ENCODE measurements at places on chromosomes 7 and 10.

GRCh38 chr7:158814637-158815036 is 14.7 kb downstream of the ESYT2 start:
- DNase-seq, result peak; percentile 20

DNA sequence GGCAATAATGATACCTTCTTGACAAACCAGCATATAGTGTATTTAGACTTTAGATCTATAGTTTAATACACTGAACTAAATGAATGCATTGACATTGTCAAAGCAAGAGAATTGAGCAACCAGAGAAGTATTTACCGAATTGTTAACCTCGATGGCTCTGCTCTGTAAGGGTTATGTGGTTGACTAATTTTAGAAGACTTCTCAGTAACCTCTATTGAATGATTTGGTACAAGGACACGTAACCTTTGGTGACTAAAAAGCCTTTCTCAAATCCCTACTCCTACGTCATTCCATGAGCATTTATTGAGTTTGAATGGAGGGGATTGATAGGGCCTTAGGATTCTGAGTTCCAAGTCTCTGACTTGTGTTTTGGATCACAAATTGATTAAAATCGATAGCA is 67.6 kb downstream of the MDFIC start:
- no peak for DNase-seq

GRCh38 chr7:113831556-113831955 is 87.3 kb downstream of the PPP1R3A start:
- no peak for DNase-seq

GRCh38 chr10:34486008-34486407 is 329.1 kb downstream of the PARD3 start:
- no peak for DNase-seq

DNA sequence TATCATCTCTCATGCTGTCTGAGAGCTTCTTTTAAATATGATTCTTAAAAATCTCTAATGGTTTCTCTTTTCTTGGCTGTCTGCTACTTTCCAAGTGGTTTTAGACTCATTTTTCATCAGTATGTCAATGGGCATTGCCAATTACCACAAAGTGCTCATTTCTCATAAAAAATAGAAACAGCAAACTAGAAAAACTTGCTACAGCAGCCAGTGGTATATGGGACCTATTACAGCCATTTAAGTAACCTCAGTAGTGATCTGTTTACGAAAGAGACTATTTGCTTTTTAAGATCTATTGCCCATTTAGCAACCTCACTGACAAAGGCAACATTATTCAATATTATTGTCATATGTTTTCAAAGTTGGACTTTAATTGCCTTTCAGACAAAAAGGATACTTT is 207.1 kb upstream of the RHOBTB1 start:
- DNase-seq, result no peak

DNA sequence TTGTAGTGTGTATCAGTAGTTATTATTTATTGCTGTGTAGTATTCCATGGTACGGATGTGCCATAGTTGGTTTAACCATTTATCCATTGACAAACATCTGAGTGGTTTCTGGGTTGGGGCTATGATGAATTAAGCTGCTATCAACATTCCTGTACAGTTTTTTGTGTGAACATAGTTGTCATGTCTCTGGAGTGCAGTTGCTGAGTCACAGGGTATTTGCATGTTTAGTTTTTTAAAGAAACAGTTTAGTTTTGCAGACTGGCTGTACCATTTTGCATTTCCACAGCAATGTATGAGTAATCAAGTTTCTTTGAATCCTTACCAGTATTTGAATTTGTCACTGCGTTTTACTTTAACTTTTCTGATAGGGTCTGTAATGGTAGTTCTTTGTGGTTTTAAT is 516.7 kb upstream of the CELF2 start:
- DNase-seq, result no peak

DNA sequence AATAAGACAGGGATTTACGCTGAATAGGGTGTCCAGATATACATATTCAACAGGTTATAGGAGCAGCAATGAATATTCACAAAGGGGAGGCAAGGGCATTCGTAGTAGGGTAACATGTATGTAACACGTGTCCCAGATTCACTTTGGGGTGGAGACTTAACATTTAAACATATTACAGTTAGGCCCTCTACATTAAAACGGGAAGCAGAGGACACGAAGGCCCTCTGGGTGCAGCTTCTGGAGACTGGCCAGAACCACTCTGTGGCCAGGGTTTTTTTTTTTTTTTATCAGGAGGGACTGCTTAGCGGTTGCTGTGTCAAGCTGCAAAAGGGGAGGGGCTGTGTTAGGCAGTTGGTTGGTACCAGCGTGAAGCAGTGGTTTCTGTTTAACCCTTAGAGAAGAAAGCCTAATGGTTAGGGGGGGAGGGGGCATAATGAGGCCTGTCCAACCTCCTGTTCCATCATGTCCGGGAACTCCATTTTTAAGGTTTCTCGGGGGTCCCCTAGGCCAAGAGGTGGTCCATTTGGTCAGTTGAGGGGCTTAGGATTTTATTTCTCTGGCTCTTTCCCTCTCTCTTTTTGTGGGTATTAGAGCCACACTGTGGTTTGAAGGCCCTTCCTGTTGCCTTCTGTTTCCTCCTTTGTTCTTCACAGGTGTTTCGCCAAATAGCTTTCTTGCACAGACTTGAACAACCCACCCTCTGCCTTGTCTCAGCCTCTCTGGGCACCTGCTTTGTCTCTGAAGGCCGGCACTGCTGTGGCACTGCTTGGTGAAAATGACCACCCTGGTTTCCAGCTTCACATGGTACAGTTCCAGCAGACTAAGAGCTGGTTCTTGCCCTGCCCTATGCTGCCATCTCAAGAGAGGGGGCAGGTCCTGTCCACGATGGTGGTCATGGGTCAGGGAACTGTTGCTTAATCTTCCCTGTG is 26.4 kb downstream of the PRF1 start:
- DNase-seq, result no peak

DNA sequence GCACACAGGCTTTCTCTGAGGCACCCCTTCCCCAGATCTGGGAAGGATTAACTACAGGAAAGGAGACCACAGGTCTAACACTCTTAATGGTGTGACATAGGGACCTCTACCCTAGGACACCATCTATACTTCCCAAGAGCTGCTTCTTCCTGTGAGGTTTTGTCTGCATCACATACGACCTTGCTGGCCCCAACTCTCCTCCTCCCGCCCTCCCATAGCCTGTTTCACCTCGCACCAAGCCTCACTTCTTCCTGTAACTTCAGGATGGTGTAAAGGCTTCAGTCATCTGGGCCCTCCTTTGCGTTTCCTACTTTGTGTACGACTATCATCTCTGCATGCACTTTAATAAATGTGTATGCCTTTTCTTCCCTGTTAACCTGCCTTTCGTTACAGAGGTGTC is 274.3 kb downstream of the KLF6 start:
- no peak for DNase-seq

GRCh38 chr7:121429798-121430197 is 33.7 kb upstream of the FAM3C start:
- DNase-seq, result no peak

DNA sequence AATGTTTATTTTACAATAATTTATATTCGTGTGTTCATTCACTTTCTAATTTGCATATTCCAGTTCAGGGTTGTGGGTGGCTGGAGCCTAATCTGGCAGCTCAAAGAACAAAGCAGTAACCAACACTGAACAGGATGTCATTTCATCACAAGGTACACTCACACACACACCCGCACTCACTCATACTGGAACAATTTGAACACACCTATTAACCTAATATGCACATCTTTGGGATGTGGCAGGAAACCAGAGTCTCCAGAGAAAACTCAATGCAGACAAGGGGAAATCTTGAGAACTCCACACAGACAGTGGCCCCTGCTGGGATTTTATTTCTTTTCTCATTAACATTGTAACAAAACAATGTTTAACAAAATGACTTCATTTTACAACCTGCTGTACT is 97.4 kb downstream of the TWIST1 start:
- no peak for DNase-seq

GRCh38 chr10:16585103-16585502 is 63.4 kb upstream of the C1QL3 start:
- no peak for DNase-seq

GRCh38 chr10:130931256-130931655 is 380.3 kb downstream of the TCERG1L start:
- DNase-seq, result no peak

- DNase-seq, result no peak
These were observed 307.3 kb downstream of the CAMK1D start for GRCh38 chr10:12656518-12657142.

GRCh38 chr10:32141018-32141807 is 85.0 kb upstream of the KIF5B start:
- no peak for DNase-seq

- DNase-seq, result no peak
These were observed 134.7 kb upstream of the GALNT17 start for GRCh38 chr7:70997261-70997660.

DNA sequence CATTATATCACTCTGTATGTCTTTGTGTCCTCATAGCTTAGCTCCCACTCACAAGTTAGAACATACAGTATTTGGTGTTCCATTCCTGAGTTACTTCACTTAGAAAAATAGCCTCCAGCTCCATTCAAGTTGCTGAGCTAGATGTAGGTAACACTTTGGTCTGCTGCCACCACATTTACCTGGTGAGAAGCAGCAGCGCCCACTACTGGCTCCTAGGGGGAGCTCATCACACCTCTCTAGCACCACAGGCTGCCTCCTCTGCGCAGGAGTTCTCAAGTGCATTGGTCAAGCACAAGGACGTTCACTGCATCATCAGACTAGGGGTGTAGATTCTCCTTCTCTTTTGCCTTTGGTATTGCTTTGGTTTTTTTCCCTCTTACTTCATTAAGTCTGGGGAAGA is 530.9 kb upstream of the AUTS2 start:
- DNase-seq, result no peak

- DNase-seq, result no peak
These were observed 503.0 kb downstream of the KIF20B start for GRCh38 chr10:90204131-90204955.

- no peak for DNase-seq
These were observed 34.8 kb downstream of the LUC7L2 start for GRCh38 chr7:139394540-139394939.

DNA sequence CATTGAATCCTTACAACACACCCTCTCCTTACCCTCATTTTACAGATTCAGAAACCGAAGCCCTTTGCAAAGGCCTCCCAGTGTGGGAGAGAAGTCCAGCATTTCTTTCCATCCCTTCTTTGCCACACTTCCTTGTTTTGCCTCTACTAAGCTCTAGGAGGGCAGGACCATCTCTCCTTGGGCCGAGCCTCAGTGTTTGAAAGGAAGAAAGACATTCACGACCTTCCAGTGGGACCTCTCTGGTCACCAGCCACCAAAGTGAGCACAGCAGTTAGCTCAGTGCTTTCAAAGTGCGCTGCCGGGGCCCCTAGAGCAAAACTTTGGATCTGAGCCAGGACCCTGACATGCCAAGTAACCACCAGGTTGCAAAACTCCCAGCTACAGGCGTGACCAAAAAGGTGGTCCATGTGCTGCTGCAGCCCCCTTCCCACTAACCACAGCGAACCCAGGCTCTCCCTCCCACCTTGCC is 12.4 kb downstream of the CTBP2 start:
- no peak for DNase-seq

GRCh38 chr7:74288034-74288881 is 949 bp upstream of the CLIP2 start:
- no peak for DNase-seq

- DNase-seq, result no peak
These were observed 58.9 kb downstream of the POLL start for GRCh38 chr10:101529207-101529606.

- DNase-seq, result peak; percentile 9
These were observed 84.5 kb downstream of the AOAH start for GRCh38 chr7:36639826-36640225.

DNA sequence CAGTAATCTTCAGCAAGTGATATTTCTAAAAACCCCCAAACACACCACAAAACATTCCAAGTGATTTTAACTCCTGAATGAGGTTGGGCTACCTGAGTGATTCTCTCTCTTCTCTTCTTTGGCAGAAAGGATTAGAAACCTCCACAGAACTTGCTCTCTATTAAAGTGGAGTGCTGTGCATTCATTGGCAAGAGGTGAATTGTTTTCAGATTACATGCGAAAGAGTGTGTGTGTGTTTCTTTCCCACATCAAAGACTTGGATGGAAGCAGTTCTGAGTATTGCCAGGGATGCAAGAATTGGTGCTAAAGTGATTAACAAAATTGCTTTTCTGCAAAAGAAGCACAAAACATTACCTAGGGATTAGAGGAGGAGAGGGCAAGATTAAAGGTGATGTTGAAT is 13.1 kb upstream of the FBXW4 start:
- no peak for DNase-seq

DNA sequence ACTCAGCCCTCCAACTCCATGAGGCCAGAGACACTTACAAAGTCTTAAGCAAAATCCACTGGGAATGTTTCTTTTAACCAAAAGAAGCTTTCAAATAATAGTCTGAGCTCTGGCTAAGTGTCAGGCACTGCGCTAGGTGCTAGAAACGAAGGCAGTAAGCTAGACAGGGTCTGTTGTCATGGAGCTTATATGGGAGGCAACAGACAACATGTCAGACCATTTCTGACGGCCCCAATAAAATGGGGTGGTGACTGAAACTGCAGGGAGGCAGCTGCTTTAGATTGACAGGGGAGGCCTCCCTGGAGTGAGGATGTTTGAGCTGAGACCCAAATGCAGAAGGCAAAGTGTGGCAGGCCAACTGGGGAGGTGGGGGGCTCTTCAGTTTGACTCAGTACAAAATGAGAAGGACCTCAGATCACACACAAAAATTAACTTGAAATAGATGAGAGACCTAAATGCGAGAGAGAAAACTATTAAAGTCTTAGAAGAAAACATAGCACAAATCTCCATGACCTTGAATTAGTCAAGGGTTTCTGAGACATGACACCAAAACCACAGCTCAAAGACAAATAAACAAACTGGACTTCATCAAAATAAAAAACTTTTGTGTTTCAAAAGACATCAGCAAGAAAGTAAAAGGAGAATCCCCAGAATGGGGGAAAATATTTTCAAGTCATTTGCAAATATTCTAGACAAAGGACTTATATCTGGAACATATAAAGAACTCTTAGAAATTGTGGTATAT is 40.6 kb downstream of the SH3PXD2A start:
- no peak for DNase-seq

DNA sequence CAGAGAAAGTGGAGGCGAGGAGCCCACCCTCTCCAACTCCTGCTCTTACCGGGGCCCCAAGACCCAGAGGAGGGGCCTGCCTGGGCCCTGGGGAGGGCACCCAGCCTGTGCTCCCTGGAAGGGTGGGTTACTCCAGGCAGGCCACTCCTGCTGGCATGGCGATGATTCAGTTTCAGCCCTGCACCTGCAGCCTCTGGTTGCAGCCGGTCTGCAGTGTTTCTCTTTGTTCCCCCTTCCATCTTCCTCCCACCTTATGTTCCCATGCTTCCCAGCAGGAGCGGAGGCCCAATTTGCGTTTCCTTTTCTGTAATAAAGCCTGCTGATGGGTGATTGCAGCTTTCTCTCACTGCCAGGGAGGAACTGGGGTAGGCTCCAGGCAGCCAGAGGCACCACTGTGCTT is 53.2 kb upstream of the FAM20C start:
- no peak for DNase-seq
